NCI-H69 (cell line): ENCODE measurements at places on chromosomes 5 and 9.

- no peak for DNase-seq
Observed at GRCh38 chr5:151597749-151598148, 6.6 kb upstream of the FAT2 start.

DNA sequence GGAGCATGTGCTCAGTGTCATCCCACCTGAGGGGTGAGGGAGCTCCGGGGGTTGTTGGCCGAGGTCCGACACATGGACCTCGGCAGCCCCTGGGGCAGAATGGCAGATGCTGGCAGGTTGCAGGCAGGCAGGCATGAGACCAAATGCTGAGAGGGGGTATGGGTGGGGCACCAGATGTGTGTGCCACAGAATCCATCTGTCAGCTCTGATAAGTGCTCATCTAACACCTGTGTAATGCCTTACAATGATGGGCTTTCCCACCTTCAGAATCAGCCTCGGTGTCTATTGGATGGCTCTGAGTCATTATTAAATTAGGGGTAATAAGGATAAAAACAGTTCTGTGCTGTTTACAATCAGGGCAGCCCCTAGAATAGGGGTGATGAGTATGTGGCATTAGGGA is 73.1 kb upstream of the SAP30L start:
- peak; percentile 92 for DNase-seq

DNA sequence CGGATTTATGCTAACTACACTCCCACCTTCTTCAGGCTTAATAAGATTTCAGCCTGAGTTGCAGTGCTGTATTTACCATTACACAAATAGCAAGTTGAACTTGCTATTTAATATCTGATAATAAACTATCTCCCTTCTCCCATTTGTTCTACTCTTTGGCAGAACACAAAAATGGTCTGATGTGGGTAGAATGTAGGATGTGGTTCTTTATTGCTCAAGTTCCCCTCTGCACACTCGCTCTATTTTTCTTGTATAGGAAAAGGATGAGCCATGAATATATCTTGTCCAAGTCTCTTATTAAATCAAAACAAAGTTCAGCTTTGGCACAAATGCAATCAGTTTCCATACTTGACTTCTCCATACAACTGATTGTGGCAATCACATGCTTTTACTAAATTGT is 37.2 kb upstream of the KIF2A start:
- DNase-seq = no peak

DNA sequence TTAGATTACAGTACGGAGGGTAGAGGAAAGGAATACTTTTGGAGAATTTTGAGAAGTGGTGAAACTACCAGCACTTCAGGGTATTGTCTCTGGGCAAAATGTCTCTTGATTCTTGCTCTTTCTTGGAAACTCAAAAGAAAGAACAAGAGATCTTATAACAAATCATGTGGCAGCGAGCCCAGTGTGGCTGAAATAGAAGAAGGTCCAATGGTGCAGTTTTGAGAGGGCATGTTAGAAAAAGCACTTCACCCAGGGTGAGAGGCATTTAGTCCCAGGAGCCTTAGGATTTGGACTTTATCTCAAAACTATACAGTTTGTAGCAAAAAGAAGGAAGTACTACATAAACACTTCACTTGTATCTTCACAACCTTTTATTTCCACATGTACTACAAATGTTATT is 39.4 kb downstream of the NNT start:
- no peak for DNase-seq

DNA sequence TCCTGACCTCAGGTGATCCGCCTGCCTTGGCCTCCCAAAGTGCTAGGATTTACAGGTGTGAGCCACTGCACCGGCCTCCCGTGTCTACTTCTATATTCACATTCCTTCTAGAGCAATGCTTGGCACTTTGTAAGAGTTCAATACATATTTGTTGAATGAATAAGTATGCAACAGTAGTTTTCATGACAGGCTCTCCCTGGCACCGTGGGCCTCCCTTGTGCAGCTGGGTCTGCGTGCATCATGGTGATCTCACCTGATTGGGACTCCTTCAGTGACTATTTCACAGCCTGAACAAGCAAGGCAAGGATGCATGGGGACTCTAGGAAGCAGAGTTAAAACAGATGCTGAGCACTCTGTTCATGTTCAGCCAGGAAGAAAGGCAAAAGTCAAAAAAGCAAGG is 6.8 kb upstream of the ZBTB34 start:
- DNase-seq = no peak

DNA sequence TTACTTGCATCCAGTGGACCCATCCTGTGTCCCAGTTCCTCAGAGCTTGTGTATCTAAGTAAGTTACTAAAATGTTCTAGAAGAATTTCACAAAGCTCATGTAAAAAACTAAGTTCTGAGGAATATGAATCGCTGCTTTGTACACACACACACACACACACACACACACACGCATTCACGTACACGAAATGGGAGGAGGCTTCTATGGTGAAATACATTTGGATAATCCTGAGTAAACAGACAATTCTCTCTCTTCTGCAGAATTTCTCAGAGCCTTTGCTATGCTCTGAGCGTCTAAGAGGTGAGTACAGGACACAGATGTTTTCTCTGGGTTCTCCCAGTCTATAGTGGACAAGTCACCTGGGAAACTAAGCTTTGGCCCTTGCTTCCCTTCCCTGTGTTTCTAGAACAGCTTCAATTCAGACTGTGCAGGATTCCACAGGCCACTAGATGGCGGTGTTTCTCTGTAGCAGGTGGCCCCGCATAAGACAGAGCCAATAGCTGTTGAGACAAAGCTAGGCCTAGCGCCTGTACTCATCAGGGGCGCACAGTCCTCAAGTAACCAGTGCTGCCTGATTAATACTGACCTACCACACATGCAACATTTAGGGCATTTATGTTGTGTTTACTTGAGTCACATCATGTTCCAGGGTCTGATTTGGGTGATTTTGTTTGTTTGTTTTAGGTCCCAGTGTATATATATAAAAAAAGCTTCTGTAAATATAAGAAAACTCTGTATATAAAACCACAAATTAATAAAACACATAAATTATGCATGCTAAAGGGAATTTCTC is 114.8 kb downstream of the LIFR start:
- peak; percentile 88 for DNase-seq

- DNase-seq = peak; percentile 21
Observed at GRCh38 chr9:132572921-132573320, 9.5 kb upstream of the BARHL1 start.

DNA sequence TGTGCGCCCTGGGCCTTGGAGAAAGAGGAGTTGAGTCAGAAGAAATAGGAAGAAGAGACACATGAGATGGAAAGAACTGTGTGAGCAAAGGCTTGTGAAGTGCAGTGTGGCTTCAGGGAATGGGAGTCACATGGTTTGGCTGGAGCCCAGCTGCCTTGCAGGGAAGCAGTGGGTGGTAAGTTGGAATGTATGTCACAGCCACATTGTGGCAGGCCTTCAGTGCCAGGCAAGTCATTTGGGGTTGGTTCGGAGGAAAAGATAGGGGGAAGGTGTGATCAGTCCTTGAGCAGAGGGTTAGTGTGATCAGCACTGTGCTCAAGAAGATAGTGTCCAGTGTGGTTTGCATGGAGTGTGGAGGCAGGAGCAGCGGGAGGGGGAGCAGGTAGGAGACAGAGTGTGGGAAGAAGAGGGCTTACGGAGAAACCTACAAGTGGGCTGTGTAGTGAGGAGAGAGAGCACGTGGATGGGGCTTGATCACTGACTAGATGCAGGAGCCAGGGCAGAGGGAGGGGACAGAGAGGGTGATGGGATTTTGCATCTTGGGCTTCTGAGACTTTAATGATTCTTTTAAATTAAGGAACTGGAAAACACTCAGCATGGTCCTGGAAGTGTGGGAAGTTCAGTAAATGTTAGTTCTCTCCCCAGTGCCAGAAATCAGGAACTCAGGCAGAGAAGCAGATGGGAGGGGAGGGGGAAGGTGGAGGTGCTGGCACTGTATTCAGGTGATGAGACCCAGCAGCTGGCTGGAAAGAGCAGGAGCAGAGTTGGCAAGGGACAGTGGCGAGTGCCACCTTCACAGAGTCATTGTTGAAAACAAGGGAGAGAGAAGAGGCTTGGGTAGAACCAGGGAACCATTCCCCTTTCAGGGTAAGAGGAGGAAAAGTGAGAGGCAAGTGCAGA is 46.6 kb downstream of the ARHGAP26 start:
- DNase-seq = peak; percentile 76

DNA sequence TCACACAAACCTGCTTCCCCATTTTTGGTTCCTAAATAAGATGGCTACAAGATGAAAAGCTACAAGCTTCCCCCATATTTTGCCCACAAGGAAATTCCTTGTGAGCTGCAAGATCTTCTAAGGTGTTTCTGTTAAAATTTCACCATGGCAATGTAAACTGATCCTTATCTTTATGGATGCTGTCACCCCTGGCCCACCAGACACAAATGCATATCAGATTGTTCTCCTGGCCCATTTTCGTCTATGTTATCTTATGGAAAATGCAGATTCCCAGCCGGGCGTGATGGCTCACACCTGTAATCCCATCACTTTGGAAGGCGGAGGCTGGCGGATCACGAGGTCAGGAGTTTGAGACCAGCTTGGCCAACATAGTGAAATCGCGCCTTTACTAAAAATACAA is 65.1 kb upstream of the IL6ST start:
- no peak for DNase-seq

- no peak for DNase-seq
Observed at GRCh38 chr5:138755084-138755748, 2.0 kb downstream of the CTNNA1 start.

DNA sequence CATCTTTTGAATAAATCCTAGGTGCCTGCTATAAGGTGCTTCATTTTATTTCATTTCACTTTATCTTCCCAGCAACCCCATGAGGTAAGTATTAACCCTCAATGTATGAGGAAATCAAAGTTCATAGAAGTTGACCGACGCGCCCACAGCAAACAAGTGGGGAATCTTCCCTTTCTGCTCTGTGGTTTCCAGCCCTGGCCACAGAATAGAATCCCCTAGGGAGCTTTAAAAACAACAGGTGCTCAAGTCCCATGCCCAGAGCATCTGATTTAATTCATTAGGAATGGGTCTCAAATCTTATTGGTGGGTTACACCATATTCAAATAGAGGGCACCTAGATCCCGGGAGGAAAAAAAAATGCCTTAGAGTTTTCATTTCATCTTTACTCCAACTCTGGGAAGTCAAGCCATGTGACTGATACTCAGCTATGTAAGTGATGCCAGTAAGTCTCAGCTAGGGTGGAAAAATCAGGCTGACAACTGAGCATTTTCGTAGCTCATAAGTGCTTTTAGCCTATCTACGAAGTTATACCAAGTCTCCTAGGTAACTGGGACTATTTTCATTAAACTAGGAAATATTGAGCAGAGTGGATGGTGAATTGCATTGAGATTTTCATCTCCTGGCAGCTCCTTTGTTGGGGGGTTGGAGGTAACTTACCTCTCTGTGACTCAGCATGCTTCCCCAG is 353.4 kb upstream of the SLC30A5 start:
- peak; percentile 24 for DNase-seq

GRCh38 chr5:94562327-94562971 is 56.0 kb downstream of the KIAA0825 start:
- peak; percentile 35 for DNase-seq

DNA sequence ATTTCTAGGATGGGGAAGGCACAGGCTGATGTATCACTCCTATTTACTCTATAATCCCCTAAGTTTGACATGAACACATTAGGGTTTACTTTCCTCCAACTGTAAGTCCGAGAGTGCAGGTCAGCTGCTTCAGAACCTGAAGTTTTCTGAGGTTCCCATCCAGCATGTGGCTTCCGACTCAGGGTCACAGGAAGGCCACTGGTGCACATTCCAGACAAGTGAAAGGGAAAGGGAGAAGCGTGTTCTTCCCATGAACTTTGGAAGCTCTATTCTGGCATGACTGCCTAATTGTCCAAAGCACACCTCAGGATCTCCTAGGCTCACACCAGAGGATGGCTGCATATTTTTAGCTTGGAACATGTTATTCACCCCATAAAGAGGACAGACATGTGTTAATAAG is 602.6 kb downstream of the SEMA5A start:
- DNase-seq = no peak

DNA sequence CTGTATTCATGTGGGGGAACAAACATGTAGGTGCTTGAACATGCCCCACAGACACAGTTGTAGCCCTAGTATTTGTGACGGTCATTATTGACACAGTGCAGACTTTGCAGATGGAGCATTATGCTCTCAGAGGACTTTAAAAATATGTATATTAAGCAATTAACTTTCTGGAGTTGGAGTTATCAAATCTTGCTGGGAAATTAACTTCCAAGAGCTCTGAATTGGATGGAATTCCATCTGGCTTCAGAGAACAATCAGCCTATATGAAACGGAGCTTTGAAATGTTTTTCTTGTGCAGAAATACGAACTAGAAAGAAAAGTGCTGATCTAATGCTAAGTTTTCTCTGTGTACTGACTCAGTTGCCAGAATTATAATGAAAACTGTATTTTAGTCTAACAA is 50.9 kb upstream of the FSD1L start:
- no peak for DNase-seq

- DNase-seq = no peak
Observed at GRCh38 chr9:93903886-93904648, 51.1 kb downstream of the BARX1 start.

- DNase-seq = peak; percentile 11
Observed at GRCh38 chr9:73152543-73152844, 829 bp downstream of the ANXA1 start.

DNA sequence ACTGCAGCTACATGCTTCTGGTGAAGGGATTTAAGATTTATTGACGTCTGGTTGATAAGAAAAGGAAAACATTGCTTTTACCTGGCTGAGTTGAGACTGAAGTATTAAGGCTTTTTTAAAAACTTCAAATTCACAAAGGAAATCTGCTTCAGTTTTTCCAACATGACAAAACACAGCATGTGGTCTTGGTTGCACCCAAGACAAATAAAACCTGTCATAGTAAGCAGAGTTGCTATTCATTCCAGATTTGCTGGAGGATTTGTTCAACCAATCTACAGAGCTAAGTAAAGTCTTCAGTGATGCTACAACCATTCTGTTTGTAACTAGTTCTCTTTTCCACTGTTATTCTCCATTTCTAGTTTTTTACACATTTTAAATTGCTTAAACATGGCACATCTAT is 11.3 kb downstream of the C5orf63 start:
- DNase-seq = peak; percentile 52

- peak; percentile 55 for DNase-seq
Observed at GRCh38 chr5:107580889-107581820, 89.6 kb downstream of the EFNA5 start.

- no peak for DNase-seq
Observed at GRCh38 chr9:115349542-115349941, 231.6 kb upstream of the TNC start.

- DNase-seq = peak; percentile 49
Observed at GRCh38 chr5:103232393-103232999, 26.1 kb upstream of the MACIR start.

DNA sequence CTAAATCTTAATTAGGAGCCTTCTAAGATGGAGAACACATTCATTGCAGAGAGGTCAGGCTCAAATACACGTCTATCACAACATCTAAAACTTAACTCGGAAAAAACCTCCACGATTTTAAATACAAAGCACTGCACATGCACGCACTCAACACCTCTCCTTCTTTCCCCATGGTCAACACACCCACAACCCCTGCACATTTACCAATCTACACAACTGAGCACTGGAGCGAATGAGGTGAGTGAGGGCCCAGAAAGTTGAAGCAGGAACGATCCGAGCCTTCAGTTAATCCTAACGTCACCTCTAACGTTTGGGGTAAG is 278 bp upstream of the NIPSNAP3A start:
- DNase-seq = no peak

- DNase-seq = no peak
Observed at GRCh38 chr5:142613271-142613671, 72.6 kb downstream of the FGF1 start.
